ENCODE measurements at places on chromosomes 2 and 18.

GRCh38 chr18:46073474-46074331, 1.6 kb upstream of the PSTPIP2 start:
- DNase-seq = peak; percentile 47

- DNase-seq = no peak
Measured at GRCh38 chr18:55585920-55586561, 2.0 kb downstream of the TCF4 start.

DNA sequence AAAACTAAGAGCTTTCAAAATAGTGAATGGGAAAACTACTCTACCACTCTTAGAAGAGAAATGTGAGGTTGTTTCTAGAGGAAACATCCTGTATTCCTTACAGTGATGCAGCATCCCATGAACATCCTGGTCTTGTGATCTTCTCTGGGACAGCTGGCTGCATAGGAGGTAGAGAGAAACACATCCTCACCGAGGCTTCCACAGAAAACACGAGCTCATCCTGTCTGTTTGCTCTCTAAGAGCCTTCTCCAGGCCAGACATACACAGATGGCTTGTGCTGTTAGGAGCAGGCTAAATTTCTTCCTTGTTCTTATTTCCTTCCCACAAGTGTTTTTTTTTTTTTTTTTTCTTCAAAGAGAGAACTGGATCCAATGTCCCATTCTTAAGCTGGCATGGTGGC, 14.7 kb upstream of the FZD7 start:
- no peak for DNase-seq

DNA sequence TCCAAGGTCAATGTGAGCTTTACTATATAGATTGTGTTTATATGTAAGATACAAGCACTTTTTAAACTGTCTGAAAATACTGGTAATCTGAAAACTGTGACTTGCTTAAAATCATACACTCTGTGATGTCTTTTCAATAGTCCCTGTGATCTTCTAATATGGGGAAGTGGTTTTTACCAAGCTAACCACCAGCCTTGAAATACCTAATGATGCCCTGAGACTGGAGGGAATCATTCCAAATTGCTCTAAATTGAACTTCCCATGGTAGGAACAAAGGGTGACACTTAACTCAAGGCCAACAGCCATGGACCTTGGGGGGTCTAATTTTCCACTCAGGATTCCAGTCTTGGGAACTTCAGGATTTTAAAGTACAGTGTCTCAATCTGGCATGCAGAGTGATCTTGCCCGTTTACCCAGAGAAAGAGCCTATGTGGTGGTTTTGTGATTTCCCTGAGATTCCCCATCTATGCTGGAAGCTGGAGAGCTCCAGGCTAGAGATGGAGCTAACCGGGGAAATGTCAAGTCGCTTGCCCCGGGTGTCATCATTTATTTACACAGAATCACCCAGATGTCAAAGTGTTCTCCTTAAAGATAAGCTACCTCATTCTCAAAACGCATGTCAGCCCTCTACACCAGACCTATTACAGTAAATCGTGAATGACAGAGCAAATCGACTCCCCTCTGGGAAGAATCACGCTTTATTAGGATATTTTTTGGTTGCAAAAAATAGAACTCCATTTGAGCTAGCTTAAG, 198.5 kb downstream of the SP3 start:
- no peak for DNase-seq

DNA sequence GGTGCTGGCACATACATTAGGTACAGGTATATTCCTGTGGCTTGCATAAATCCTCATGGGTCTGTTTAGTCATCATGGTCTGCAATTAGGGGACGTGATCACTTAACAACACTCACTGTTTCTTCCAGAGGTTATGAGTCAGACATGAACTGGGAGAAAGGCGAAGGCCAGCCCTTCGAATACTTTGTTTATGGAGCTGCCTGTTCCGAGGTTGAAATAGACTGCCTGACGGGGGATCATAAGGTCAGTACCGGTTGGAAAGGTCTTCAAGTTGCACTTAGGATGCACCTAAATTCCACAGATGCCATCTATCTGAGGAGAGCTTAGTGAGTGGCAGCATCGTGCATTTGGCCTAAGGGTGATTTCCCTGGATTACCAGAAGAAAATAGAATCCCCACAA, 76.9 kb downstream of the AOX1 start:
- no peak for DNase-seq
